Activated T-helper 1 cell treated with Interleukin-2 at 50 U/mL for 16 hours (primary cell): ENCODE measurements at places on chromosomes 5 and 9.

DNA sequence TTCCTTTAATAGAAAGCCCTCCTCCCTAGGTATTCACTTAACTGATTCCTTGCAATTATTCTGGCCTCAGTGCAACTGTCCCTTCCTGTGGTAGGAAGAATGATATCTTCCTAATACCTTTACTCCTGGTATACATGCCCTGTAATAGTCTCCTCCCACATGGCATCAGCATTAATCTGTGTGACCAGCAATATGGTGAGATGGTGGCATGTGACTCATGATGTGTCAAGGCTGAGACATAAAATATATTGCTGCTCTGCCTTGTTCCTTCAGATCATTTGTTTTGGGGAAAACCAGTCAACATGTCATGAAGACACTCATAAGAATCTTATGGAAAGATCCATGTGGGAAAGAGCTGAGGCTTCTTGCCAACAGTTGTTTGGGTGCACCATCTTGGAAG lies 149.1 kb upstream of the TRPM3 start:
- DNase-seq: no peak

GRCh38 chr5:154740483-154740882 lies 14.7 kb upstream of the LARP1 start:
- DNase-seq: no peak

GRCh38 chr9:13432904-13433303 lies 153.4 kb upstream of the MPDZ start:
- DNase-seq: no peak

GRCh38 chr9:129176701-129177442 lies 1.2 kb downstream of the IER5L start:
- no peak for DNase-seq

GRCh38 chr9:69180670-69181069 lies 6.6 kb downstream of the TJP2 start:
- peak; percentile 21 for DNase-seq

DNA sequence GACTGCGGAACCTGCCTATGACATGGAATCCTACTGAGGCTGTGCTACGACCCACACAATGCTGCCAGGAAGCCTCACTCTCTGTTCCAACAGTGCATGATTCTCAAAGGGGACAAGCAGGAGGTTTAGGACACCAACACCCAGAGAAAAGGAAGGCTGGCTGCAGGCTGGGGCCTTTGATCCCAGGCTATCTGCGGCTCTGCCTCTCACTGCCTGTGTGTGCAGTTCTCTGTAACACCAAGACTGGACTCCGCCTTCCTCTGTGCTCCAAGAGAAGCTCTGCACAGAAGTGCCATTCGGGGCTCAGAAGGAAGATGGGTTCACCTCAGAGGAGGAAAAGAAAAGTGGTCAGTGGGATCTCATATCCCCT lies 20.5 kb downstream of the ANKH start:
- no peak for DNase-seq

DNA sequence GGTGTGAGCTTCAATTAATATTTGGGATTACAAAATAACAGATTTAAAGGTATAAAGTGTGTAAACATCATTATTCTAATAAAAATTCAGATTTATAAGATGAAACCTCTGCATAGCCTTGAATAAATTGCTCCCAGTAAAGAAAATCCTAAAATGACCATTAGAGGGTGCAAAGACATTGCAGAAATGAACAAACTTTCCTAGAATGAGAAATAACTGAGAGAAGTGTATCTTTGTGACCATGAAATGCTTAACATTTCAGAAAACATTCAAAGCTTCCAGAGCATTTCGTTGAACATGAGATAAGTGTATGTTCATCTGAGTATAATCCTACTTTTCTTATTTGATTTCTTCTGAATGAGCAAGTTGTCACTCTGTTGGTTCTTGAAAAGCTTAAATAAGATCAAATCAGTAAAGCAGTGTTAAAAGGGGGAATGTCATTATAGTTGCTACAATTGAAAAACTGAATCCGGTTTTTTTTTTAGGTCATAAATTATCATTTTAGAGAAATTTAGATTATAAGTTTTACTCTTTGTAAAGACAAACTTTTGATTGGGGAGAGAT lies 24.7 kb upstream of the NUDT12 start:
- no peak for DNase-seq

DNA sequence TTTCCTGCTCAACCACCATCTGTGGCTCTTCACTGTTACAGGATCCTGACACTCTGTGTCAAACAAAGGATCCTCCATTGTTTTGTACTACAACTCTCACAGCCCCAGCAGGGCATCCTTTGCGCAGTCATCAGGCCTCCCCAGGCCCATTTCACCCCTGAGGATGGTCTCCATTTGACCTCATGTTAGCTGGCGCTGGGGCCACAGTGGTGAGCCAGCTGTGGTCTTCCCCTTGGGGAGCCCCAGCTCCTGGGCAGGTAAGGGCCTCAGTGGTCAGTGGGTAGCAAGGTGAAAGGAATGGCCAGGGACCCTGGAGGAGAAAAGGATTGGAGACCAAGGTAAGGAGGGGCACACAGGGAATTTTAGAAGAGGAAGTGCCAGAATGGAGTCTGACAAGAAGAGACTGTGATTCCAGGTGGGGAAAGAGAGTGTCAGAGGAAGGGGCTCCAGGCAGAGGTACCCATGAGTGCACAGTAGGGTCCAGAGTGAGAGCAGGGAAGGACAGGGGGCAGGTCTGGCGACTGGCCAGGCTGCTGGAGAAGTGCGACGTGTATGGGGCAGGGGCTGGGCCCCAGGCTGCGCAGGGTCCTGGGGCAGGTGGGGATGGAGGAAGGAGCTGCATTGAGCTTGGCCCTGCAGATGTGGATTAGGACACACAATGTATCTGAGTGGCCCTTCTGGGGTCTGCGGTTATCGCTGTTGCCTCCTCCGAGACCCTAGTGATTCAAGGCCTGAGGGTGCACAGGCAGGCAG lies 109.9 kb downstream of the PHF2 start:
- no peak for DNase-seq

DNA sequence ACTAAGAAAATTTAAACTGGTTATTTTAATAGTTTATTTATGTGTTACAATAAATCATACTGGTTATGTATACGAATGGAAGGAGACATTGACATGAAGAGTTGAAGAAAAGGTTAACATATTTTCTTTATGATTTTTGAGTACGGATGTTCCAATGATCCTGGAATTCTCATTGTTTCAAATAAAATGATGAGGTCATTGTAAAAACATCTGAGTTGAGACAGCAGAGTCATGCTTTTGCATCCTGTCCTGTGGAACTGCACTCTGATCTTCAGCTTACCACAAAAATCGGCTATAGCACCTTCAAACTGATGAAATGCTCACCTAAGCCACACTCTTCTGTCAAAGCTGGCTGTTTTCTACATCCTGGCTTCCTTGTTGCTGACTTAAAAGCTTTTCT lies 67.8 kb downstream of the PTCD2 start:
- no peak for DNase-seq

DNA sequence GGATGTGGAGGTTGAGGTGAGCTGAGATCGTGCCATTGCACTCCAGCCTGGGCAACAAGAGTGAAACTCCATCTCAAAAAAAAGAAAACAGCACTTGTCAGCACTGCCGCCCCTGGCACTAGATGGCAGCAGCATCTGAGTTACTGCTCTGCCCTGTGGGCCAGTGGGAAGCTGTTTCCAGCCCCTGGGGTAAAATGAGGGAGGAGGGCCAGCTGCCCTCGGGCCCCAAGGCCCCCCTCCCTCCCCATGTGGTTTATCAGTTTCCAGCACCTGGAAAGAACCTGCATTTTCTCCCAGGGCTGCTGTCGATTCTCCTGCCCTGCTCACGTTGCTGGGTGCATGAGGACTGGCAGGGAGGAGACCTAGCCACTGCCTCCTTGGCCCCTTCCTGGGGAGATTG lies 13.2 kb upstream of the CEL start:
- DNase-seq: no peak

DNA sequence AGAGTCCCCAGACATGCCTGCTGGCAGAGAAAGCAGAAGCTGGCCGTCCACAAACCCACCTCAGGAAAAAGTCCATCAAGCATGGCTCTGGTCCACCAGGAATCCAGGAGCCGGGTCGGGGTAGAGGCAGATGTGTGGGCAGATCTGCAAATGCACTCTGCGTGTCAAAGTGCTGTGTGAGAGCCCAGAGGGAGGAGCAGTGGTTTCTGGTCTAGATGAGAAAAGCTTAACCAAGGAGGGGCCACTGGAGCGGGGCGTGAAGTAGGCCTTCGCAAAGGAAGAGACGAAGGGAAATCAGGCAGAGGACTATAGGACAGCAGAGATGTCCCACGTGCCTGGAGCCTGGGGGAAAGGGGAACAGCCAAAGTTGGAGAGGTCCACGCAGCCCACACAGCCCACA lies 40.0 kb downstream of the TTLL11 start:
- no peak for DNase-seq

- no peak for DNase-seq
These were observed 8.2 kb upstream of the IFNA21 start for GRCh38 chr9:21174671-21175070.

- DNase-seq: no peak
These were observed 24.5 kb downstream of the PCSK5 start for GRCh38 chr9:75914883-75915452.

DNA sequence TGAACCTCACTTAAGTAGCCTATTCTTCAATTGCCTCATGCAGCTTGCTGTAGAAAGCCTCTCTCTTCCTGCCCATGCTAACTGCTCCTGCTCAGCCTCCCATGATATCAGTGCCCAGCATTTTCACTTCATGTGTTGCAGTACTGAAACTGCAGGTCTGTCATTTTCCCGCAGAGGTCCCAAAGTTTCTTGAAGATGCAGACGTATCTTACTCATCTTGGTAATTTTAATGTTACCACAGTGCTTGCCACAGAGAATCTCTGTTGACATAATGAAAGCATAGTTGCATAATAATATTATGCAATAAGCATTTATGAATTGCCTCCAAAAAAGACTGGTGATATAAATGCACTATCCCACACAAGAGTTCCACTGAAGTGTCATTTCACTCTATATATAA lies 561.1 kb upstream of the DAP start:
- no peak for DNase-seq

DNA sequence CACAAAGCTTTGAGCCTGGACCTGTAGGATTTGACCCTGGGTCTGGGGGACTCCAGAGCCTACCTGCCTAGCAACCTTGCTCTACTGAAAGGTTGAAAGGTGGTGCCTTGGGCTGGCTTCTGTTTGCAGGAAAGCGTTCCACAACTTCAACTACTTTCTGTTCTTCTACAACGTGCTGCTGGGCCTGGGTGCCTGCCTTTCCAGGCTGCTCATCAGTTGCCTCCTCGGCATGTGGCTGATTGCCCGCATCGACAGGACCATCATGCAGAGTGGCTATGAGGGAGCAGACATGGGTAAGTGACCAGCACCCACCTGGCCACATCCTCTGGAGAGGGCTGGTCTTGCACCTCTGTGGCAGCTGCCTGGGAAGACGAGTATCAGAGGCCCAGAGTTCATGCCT lies 13.6 kb upstream of the CCDC180 start:
- no peak for DNase-seq

- no peak for DNase-seq
These were observed 112.7 kb downstream of the OSTF1 start for GRCh38 chr9:75200892-75201470.

GRCh38 chr5:29758986-29759421 lies 1434.5 kb upstream of the CDH6 start:
- no peak for DNase-seq

- no peak for DNase-seq
These were observed 30.0 kb downstream of the POLR1E start for GRCh38 chr9:37515620-37516258.

- no peak for DNase-seq
These were observed 172.1 kb upstream of the GAS1 start for GRCh38 chr9:87119328-87119881.

- DNase-seq: no peak
These were observed 213.5 kb downstream of the DENND1A start for GRCh38 chr9:123716339-123716945.

- no peak for DNase-seq
These were observed 10.7 kb upstream of the NTNG2 start for GRCh38 chr9:132151118-132151517.

DNA sequence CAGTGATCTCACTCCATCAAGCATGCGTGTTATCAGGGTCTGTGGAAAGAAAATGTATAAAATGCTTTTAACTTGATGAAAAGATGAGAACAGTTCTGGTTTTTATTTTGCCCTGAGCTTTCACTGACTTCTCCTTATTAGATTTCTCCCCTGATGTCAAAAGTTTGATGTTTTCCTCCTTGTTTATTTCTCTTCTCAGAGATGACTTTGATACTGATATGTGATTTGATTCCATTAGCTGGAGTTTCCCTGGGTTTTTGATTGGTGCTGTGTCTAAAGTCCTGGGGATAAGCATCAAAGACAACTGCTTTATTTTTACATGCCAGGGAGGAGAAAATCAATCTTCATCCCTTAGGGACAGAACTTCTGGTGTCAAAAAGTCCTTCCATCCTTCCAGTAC lies 510.0 kb downstream of the KCTD16 start:
- no peak for DNase-seq

GRCh38 chr5:135010502-135011354 lies 23.3 kb downstream of the PITX1 start:
- DNase-seq: no peak
